ENCODE measurements at places on chromosomes 5 and 9. TPM values are rescaled to one million over a fixed set of nuclear protein-coding genes. Genes with fewer than 3 reads are reported as not detected.
A peak's percentile ranks its signal among the peaks of the same experiment; 100 is the strongest.

- DNase-seq = no peak
These were observed 55.3 kb downstream of the MAPKAP1 start for GRCh38 chr9:125651576-125652232.

DNA sequence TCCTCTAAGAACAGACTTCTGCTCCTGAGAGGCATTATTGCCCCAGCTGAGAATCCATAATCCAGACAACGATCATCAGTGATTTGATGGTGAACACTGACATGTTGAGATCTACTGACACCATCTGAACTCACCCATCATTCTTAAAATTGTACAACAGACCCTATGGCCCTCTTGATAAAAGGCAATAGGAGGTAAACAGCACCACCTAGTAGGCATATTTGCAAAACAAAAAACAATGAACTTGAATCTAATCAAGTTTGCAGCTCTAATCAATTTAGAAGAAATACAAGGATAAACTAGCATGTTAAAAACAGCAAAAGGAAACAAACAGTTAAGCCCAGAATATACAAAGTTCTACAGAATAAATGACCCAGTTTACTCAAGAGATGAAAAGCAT, 89.6 kb downstream of the SFXN1 start:
- DNase-seq = no peak

LYSMD3 gene
- total RNA-seq = 26.9 TPM

DNA sequence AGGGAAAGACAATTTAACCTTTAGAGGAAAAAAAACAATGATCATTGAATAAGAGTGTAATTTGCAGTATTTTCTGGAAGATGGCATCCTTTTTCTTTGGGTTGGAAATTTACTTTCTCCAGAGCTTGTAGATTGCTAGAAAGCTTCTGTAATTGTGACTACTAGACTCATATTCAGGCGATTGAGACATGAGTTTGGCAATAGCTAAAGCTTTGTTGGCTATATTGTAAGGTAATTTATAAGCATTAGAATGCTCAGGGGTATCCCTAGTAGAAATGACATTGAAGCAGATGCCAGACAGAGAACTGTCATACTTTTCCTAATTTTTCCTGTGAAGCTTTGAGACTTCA, 115.3 kb downstream of the UNC13B start:
- DNase-seq = no peak

- peak; percentile 0 for DNase-seq
These were observed 92.6 kb upstream of the GAS1 start for GRCh38 chr9:87039809-87040392.

- DNase-seq = no peak
These were observed 1019.0 kb downstream of the CDH18 start for GRCh38 chr5:18968966-18969365.

All from astrocyte (in vitro differentiated cells and primary cell).